ENCODE measurements at places on chromosomes 4 and X.

- peak; percentile 62 for DNase-seq
Measured at GRCh38 chr4:38046727-38047489, 86.7 kb downstream of the PTTG2 start.

- no peak for DNase-seq
Measured at GRCh38 chrX:867966-868647, 237.5 kb downstream of the SHOX start.

DNA sequence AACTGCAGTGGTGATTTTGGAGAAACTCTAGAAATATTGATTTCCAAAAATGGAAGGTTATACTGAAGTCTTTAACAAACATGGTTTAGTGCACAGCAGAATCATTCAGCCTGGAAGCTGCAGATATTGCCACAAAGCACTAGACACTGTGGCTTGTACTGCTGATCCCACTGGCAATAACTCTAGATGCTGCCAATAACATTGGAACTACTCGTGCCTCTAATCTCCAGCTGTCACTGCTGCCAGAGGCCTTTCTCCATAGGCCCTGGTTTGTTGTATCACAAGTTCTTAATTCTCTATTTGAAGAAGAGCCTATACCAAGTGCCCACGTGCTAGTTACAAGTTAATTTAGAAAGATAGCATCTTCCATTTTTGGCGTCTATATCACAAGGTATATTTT is 19.3 kb downstream of the DMP1 start:
- no peak for DNase-seq

DNA sequence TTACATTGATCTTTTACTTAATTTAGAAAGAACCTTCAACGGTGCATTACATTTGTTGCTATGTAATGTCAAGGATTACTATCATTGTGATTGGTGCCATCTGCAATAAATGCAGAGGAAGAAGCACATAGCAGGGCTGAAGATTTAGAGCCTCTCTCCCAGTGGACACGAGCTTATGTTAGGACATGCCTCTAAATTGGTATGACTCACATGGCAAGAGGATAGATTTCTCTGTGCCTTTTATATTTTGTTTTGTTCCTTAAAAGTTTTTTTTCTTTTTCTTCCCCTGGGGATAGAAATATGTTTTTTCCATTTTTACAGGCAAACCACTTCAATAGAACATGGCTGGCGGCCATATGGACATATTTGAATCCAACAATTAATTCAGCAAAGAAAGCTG is 205.0 kb upstream of the HAND2 start:
- DNase-seq = peak; percentile 38

DNA sequence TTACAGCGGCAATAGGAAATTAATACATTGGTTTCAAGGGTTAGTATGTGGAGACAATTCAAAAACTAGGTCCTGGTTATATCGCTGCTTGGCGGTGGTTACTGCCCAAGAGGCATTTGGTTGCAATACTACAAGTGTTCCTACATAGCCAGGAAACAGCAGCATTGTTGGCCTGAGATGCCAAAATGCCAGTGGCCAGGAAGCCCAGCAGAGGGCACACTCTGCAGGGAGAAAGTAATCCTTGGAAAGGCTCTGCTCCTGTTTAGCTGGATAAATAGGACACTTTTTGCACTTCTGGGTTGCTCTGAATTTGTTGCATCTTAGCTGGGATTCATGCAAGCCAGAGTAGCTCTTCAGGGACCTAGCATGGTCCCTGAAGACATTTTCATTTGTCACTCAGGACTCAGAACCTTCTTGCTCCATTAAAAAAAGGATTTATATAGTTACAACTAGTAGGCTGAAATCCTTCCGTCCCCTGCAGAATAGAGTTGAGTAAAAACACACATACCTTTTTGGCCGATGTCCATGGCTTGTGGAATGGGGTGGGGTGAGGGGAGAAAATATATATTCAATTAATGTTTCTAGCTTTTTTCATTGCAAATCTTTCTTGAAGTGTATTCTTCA is 8.1 kb upstream of the GPR119 start:
- DNase-seq = peak; percentile 46

GRCh38 chr4:66959207-66959606 is 586.1 kb downstream of the CENPC start:
- DNase-seq = no peak

DNA sequence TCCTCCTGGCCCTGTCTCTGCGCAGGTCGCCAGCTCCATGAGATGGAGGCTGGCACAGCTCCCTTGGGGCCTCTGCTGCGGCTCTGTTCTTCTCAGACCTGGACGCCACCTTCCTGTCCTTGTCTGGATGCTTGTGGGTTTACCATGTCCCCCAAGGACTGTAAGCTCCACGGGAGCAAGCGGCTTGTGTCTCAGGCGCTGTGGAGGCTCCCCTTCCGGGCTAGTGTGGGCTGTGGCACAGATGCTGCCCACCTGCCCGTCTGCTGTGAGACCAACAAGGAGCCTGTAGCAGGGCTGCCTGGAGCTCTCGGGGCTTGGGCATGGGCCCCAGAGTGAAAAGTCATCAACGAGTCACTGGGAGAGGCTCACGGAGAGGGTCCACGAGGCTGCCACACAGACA is 25.2 kb downstream of the NAT8L start:
- no peak for DNase-seq

GRCh38 chr4:142402900-142403299 is 443.2 kb downstream of the INPP4B start:
- peak; percentile 77 for DNase-seq

GRCh38 chrX:122500556-122500955 is 683.5 kb upstream of the GRIA3 start:
- DNase-seq = no peak

GRCh38 chr4:97134456-97134855 is 1008.8 kb downstream of the STPG2 start:
- DNase-seq = no peak

- no peak for DNase-seq
Measured at GRCh38 chr4:41189076-41189475, 25.3 kb downstream of the APBB2 start.

DNA sequence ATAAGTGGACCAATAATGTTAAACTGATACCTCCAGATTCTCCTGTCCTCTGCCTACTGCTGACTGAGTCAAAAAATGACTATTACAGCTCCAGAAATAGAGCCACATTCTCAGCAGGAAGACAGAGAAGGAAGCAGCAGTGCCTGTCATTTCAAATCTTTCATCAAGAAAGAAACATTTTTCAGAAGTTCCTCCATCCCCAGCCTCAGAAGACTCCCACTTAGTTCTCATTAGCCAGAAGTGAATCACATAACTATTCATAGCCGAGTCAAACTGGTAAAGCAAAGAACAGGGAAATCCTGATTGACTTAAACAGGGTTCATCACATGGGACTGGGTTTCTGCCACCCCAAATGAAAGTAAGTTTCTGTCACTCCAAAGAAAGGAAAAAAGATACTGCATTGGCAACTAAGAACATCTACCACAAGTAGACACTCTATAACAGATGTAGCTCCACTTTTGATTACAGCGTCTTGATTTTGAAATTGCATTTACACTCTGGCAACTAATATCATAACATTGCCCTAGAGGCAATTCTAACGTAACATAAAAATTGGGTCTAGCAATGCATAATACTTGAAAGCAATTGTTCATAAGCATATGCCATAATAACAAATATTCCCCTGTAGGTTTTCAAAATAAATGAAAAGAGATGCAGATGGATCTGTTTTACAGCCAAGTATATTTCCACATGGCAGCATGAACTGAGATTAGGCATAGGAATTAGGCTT is 599.8 kb downstream of the GALNTL6 start:
- DNase-seq = no peak

DNA sequence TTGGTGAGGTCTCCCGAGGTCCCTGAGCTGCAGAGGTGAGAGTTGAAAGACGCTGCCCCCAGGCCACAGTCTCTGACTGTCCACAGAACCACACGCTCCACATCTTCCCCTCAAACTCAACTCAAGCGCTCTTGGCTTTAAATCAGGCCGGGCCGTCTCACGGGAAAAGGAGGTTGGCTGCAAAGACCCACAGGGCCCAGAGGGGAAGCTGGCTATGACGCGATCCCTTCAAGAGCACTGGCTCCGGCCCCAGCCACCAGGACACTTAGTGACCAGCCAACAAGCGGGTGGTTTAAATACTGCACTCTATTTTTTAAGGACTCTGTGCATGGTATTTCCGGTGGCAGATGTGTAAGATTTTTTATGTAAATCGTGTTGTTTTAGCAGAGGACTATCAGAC is 19.9 kb downstream of the LRPAP1 start:
- DNase-seq = no peak

GRCh38 chr4:1183985-1184773 is 11.8 kb upstream of the SPON2 start:
- DNase-seq = no peak
